AG04449 (cell line): ENCODE measurements at places on chromosomes 7 and 10.

DNA sequence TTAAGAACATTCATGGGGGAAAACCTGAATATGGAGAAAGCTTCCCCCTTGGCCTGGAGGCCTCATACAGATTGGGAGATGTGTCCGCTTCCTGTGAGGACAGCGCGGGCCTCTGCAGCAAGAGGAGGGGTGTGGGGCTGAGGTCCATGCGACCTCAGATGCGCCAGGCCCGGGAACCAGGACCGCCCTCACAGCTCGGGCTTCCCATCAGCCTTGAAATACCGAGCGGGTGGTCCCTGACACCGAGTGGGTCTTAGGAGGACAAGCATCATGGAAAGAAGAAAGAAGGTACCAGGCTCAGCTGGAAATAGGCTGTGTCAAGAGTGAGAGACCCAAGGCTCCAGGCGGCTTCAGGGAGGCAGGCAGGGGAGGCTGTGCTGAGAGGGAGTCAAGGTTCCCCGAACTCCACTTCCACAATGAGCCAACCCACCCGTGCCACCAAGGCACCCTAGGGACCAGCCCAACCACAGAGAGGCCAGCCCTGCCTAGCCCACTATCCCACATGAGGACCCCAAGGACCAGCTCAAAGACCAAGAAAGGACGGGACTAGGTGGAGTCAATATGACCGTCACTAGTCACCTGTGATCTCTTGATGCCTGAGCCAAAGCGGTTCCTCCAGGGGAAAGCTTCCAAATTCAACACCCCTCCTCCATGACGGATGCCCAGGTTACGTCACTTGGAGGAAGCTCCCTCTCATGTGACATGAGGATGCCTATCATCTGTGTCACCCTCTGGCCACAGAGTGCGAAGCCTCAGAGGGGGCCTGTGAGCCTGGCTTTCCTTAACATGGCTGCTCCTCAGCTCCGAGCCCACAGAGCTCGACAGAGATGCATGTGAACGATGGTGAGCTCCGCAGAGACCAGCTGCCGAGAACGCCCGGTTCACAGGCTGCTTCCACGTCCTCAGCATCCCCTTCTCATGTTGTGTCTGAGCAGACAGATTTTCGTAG is 103.7 kb downstream of the TCERG1L start:
- DNase-seq: no peak

GRCh38 chr10:105187243-105187642 is 546.2 kb downstream of the SORCS3 start:
- no peak for DNase-seq

- no peak for DNase-seq
These were observed 56.8 kb downstream of the FAS start for GRCh38 chr10:89047397-89047796.

GRCh38 chr7:8762803-8763202 is 329.4 kb downstream of the NXPH1 start:
- no peak for DNase-seq

DNA sequence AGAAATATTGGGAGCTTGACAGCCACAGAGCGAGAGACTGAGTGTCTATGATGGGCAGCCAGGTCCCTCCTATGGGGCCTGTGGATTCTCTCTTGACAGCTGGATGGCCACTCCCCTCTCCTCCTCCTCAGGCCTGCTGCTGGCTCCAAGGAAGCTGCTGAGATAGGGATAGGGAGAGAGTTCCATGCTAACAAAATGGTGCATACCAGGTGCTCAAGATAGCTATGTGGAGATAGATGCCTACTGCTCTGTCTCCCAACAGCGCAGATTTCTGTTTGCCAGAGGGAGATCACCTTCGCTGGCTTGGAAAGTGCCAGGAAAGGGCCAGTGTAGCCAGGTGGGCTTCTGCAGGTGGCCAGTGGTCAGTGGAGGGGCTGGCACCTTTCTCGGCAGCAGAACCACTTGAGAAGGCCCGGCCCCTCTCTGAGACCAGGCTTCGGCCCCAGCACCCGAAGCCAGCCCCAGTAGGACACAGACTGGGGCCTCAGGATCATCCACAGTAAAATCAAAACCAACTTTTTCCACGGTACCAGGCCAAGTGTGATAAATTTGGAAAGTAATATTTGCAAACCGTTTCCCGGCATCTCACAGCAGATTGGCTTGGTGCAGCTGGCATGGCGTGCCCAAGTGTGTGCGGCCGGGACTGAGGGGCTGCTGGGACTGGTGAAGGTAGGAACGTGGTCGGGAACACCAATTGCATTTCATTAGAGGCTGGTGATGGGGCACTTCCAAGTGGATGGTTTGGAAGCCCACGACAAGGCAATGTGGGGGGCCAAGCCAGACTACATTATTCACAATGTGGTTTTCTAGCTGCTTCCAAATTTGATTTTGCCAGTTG is 139.6 kb downstream of the PTPN20 start:
- no peak for DNase-seq
